ENCODE measurements at places on chromosomes 12 and 14.

DNA sequence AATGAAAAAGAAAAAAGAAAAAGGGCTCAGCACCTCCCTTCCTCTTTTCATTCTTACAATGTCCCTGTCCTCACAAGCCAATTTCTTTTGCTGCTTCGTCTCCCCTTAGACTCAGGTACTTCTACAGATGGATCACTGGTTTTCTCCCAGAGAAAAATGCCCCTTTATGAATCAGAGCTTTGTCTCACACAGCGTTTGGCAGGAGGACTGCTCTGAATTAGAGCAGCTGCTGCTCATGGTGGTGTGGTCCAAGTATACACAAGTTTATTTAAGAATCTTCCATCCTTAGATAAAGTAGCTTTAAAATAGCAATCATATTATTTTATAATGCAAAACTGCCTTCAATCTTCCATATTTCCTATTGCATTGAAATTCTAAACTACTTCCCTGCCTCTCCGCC lies 80.3 kb downstream of the SLC8A3 start:
- DNase-seq, result no peak

- DNase-seq, result no peak
Measured at GRCh38 chr12:130965214-130965613, 11.5 kb downstream of the ADGRD1 start.

- DNase-seq, result no peak
Measured at GRCh38 chr14:87076146-87076545, 916.8 kb downstream of the GALC start.

- peak; percentile 27 for DNase-seq
Measured at GRCh38 chr14:72904840-72905561, 11.1 kb upstream of the DPF3 start.

- DNase-seq, result no peak
Measured at GRCh38 chr14:100504372-100505078, 82.7 kb downstream of the BEGAIN start.

DNA sequence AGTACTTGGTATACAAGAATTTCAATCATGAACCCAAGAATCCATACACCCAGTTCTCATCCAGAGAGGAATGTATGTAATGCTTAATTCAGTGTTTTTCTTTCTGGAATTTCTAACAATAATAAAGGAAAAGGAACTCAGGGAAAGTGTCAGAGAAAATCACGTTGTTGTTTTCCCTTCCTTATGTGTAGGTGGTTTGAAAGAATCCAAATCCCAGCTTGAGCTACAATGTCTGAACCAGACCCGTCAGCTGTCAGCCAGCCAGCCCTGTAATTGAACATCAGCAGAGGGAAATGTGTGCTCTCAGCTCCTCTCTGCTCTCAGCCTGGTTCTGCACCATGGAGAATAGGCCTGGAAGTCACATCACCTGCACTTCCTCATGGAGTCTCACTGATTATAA lies 126.5 kb downstream of the TMEM30B start:
- DNase-seq, result no peak

- no peak for DNase-seq
Measured at GRCh38 chr12:40505327-40505726, 186.9 kb upstream of the CNTN1 start.

DNA sequence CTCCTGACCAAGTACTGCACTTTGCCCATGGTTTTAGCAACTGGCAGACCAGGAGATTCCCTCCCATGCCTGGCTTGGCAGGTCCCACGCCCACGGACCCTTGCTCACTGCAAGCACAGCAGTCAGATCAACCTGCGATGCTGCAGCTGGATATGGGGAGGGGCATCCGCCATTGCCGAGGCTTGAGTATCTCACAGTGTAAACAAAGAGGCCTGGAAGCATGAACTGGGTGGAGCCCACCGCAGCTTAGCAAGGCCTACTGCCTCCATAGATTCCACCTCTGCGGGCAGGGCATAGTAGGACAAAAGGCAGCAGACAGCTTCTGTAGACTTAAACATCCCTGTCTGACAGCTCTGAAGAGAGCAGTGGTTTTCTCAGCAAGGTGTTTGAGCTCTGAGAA lies 479.8 kb downstream of the FUT8 start:
- no peak for DNase-seq

DNA sequence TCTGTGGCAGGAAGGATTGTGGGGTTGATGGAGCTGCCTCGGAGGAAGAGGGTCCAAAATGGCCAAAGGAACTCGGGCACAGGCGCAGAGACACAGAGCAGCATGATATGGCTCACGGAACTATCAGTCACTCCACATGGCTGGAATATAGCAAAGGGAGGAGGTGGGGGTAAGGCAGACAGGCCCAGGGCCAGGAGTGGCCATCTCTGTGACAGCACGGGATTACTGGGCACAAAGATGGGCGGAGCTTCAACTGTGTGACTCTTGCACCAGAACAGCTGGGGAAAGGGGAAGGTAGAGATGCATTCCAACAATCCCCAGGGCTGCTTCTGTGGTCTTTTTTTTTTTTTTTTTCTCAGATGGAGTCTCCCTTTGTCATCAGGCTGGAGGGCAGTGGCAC lies 24.8 kb upstream of the EML1 start:
- DNase-seq, result no peak

DNA sequence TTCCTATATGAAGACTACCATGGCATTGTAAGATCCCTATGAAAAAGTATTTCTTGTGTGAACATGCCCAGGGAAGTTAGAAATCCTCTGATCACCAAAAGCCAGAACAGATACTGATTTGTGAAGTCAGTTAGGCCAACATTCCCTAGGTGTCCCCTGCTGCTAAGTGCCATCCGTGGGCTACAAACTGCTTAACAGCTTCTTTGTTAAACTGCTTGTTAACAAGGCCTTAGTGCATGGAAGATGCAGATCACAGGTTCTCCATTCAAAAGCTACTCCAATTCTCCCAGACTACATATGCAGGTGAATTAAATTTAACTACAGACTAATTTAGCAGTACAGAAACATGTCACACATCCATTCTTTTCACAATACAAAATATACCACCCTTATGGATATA lies 108.2 kb downstream of the PRICKLE1 start:
- no peak for DNase-seq

DNA sequence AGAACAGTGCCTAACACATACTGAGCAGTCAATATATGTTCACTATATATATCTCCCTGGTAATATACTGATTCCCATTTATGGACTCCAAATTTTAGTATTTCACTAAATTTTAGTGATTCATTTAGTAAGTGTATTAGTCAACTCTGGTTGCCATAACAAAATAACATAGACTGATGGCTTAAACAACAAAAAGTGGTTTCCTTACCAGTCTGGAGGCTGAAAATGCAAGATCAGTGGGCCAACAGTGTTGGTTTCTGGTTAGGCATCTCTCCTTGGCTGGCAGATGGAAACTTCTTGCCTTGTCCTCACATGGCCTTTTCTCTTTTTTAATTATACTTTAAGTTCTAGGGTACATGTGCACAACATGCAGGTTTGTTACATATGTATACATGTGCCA lies 28.7 kb downstream of the SIX6 start:
- no peak for DNase-seq
